Renal cortical epithelial cell (primary cell): ENCODE measurements at places on chromosomes 6 and 20.

- DNase-seq, result no peak
Measured at GRCh38 chr20:2612073-2612472, 40.4 kb upstream of the NOP56 start.

DNA sequence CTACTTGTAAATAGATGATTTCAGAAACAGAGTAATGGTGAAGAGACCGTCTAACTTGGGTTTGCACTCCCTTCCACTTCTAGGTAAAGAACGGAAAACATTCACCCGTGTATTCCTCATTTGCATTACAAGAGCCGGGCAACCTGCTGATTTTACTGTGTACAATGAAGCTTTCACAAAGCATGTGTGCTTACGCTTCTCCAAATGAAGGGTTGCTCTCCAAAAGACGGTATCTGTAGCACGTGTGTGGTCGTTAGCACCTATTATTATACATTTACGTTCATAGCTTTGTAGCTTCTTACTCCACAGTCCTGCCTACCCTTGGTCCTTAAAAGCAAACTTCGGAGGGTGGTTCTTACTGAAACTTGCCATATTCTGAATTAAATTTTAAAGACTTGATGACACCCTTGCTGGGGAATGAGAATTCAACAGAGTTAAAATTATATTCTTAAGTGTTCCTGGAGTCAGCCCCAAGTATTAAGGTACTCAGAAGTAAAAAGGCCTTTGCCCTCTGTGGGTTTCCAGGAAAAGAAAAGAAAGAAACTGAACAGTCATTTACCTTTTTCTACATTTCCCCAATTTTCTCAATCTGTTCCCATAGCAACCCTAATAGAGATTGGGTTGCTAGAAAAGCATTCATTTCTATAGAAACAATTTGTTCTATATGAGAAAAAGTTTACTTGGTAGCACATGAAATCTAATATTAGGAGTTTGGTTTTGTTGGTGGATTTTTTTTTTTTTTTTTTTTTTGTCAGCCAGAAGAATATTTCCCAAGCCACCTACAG lies 61.9 kb upstream of the KCNG1 start:
- DNase-seq, result no peak

- no peak for DNase-seq
Measured at GRCh38 chr6:127289934-127290333, 23.3 kb downstream of the RNF146 start.

GRCh38 chr20:38307371-38308046 lies 3.6 kb downstream of the BPI start:
- no peak for DNase-seq

- DNase-seq, result peak; percentile 64
Measured at GRCh38 chr6:125791151-125791819, 525 bp downstream of the NCOA7 start.

DNA sequence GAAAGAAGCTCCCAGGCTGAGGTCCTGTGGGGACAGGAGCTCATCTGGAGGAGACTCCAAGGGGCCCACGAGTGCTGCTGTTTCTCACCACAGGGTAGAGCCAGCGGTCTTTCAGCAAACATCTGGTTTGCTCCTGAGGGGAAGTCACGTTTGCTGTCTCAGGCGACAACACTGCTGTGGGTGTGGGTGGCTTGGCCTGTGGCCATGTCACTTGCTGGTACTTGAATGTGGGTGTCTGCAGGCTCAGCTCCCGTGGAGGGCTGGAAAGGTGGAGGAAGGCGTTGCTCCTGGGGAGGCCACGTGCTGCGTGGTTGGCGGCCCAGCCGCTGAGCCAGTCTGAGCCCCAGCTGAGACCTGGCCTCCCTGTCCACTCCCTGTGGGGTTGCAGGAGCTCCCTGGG lies 52.8 kb upstream of the MPC1 start:
- no peak for DNase-seq

GRCh38 chr6:47117314-47117713 lies 75.2 kb upstream of the ADGRF1 start:
- no peak for DNase-seq

DNA sequence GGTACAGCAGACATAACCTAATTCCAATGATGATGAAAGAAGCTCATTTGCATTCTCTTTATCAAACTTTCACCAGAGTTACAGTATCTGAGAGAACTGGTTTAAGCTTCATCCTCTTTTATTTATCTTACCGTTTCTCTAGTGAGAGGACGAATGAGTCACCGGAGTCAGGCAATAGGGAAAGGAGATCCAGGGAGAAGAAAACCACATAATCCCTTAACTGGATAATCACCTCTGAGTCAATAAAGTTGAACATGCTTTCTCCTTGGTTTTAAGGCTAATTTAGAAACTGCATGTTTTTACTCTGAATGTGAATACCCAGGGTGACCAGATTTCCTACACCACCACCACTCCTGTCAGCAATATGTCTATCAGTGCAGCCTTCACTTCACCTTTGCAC lies 313.7 kb upstream of the TBX18 start:
- peak; percentile 89 for DNase-seq

- no peak for DNase-seq
Measured at GRCh38 chr20:55269913-55270312, 735.4 kb downstream of the CBLN4 start.

DNA sequence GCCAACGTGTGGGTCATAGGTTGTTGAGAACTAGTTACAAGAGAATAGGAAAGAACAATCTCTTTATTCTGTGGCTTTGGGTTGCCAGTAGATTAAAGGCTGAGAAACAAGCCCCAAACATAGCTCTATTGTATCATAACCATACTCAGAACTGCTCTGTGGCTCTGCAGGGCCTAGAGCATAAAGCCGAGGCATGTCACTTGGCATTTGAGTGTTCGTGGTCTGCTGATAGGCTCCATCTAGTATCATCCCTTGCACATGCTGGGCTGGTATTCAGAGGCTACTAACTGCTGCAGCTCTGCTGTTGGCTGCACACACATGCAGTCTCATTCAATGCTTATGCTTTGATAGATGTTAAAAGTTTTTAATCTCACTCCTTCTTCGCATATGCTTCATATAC lies 157.9 kb downstream of the OGFRL1 start:
- DNase-seq, result no peak

- no peak for DNase-seq
Measured at GRCh38 chr6:128078276-128078675, 177.4 kb upstream of the THEMIS start.

GRCh38 chr20:20267685-20268370 lies 100.1 kb upstream of the INSM1 start:
- no peak for DNase-seq

DNA sequence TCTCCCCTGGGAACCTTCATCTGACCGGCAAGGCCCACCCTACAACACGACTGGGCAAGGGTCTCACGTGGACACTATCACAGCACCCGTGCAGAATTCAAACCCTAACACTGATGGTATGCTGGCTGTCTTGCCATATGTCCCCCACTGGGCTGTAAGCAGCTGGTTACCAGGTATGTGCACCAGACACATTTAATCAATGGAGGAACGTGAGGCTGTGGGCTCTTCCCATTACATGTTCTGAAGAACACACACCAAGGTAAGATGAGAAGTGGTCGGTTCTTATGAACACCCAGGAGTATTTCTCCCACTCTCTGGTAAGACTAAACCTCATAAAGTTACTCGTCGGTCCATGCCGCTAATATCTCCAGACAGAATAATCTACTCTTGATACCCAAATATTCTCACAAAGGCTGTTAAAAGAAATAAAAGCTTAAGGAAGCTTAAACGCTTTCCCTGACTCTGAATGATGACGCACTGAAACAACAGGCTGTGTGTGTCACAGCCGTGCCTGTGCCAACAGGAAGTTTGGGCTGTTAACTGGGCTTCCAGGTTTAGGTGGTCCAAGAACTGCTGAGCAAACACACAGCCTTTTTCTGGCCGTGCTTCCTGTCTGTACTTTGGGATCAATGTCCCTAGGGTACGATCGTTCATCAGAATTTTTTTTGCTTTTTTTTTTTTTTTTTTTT lies 75.3 kb downstream of the SLC23A2 start:
- peak; percentile 23 for DNase-seq

DNA sequence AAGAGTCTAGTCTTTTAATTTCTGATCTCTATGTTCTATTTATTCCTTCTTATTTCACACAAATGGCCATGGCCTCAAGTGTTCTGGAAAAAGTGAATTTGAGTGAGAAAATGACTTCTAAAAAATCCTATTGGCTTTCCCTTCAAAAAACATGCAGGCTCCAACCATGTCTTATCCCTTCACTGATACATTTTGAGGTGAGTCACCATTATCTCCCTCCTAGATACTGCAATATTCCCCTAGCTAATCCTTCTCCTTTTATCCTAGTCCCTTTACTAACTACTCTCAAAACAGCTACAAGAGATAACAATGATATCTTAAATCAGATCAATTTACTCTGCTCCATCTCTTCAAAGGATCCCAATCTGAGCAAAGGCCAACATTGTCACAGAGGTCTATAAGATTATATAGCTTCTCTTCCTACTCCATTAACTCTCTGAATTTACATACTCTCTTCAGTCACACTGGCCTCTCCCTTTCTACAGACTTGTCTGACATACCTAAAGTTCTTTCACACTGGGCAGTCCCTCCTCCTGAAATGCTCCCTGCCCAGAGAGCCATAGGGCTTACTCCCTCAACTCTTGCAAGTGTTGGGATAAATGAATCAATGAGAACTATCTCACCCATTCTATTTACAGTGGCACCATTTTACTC lies 129.2 kb downstream of the TENT5A start:
- DNase-seq, result no peak

DNA sequence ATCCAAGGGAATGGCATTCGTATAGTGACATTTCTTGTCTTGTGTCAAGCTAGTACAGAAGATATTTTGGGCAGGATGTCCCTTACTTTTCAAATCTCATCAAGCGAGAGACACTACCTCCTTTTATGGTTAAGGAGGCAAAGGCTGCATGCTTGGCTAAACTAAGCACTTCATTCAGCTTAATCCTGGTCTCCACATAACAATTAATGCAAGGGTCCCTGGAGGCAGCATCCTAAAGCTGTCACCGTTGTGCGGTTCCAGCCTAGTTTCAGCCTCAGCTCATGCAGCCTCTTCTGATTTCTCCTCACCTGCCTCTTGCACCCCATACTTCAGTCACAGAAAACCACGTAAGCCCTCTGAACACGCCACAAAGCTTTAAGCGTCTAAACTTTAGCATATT lies 67.1 kb upstream of the SLC22A23 start:
- DNase-seq, result no peak

DNA sequence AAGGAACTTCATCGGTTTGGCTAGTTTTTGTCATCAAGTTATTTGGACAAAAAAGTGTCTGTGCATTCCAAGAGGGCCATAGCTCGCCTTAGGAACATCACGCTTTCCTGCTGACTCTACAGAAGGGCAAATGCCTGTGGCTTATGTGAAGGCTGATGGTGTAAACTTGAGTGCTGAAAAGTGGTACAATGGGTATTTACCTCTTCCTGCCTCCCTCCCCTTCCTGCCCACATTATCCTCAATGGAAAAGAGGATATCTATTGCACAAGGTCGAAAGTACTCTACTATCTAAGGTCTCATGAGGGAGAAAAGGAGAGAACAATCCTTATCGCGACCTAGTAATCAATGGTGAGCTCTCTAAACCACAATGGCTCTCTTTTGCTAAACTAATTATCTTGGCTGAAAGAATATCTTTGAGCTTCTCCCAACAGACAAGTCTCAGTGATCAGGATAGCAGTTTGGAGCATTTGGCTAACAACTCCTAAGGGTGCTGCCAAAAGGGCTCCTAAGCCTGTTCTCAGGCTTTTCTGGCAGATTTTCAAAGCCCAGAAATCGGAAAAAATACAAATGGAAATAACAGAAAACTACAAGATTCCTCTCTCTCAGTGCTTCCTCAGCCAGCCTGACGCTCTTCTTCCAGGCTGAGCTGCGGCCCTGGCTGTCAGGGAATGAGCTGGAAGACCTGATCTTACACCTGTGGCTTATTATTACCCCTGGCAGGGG lies 42.6 kb upstream of the ENPP1 start:
- peak; percentile 37 for DNase-seq

DNA sequence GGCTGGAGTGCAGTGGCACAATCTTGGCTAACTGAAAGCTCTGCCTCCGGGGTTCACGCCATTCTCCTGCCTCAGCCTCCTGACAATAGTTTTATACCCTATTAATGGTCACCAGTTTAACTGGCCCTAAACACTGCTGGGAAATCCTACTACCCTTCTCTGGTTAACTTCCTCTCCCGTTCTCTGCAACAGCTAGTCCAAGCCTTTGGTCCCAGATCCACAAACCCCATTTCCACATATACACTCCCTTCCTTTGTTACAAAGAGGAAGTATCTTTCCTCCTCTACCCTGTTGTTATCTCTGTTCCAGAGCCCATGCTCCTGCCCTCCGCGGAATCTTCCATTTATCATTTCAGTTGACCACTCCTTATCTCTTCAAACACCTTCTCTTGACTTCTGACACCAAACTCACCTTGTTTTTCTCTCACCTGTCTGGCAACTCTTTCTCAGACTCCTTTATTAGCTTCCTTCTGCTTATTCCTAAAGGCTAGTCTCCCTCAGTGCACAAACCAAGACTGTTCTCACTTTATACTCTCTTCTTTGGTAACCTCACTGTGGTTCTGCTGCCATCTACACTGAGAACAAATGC lies 25.0 kb upstream of the TBC1D22B start:
- DNase-seq, result no peak

GRCh38 chr6:40390144-40390800 lies 196.9 kb downstream of the LRFN2 start:
- no peak for DNase-seq

- no peak for DNase-seq
Measured at GRCh38 chr6:107144666-107145065, 29.4 kb upstream of the BEND3 start.

GRCh38 chr20:308427-309038 lies 11.2 kb downstream of the ZCCHC3 start:
- no peak for DNase-seq

GRCh38 chr6:139881236-139881635 lies 506.8 kb upstream of the CITED2 start:
- no peak for DNase-seq

- no peak for DNase-seq
Measured at GRCh38 chr6:5761370-5761769, 245.4 kb downstream of the NRN1 start.

GRCh38 chr6:43758617-43759050 lies 11.4 kb upstream of the VEGFA start:
- no peak for DNase-seq

DNA sequence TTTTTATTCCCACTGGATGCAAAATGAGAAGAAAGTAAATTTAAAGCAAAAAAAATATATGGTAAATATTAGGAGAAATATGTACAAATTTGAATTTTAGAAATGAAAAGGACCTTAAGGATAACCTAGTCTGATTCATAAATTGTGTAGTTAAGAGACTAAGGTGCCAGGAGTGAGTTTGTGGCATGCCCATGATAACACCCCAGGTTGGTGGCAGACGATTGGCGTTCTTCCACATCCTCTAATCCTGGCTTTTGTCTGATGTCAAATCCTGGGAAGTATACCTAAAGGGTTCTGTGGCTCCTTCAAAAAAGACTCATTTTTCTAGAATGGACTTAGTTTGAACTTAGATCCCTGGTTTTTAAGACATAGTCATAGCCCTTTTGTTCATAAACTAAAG lies 62.2 kb downstream of the SAMD5 start:
- no peak for DNase-seq

GRCh38 chr20:22303523-22303922 lies 280.8 kb downstream of the FOXA2 start:
- DNase-seq, result no peak
